ENCODE measurements at places on chromosomes 5 and 9.
A peak's percentile ranks its signal among the peaks of the same experiment; 100 is the strongest.

DNA sequence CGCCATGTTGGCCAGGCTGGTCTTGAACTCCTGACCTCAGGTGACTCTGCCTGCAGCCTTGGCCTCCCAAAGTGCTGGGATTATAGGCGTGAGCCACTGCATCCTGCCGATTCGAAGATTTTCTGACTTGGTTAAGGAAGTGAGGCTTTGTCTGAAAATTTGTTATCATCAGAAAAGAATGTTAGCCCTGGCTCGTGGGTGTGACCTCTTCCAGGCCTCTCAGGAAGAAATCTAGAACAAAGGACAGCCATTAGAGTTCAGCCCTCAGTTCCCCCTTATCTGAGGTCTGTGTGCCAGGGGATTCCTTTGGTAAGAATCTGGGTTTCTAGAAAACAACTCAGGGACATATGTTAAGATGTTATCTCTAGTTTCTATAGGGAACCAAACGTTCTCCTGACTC lies 6.2 kb downstream of the OR2S2 start:
- DNase-seq = no peak

GRCh38 chr5:57529864-57530263 lies 47.3 kb upstream of the ACTBL2 start:
- DNase-seq = no peak

DNA sequence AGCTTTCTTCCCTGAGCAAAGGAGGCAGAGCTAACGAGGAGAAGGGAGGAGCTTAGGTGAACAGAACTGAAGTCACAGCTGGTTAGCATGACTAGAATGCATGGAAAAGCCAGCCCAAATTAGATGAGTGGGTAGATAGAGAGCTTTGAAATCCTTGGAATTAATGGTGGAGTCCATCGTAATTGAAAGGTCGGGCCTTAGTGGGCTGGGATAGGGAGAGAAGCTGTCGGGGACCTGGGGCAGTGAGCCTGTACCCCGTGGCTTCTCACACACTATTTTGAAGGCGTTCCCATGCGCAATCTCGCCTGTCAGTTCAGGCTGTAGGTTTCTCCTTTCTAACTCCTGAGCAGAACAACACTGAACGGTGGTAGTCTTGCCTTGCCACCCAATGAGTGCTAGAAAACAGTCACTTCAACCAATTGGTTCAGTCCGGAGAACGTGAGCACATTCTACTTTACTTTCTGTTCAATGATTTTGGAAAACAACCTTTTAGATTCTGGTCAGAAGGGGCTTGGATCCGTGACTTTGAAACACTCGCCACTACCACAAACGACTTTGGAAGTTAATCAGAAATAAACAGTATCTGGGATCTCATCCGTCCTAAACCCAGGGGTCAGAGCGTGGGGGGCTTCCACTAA lies 655 bp upstream of the RAI14 start:
- no peak for DNase-seq

- DNase-seq = no peak
Measured at GRCh38 chr5:133635051-133635450, 22.7 kb upstream of the FSTL4 start.

- DNase-seq = no peak
Measured at GRCh38 chr5:24141046-24141445, 503.7 kb downstream of the CDH10 start.

DNA sequence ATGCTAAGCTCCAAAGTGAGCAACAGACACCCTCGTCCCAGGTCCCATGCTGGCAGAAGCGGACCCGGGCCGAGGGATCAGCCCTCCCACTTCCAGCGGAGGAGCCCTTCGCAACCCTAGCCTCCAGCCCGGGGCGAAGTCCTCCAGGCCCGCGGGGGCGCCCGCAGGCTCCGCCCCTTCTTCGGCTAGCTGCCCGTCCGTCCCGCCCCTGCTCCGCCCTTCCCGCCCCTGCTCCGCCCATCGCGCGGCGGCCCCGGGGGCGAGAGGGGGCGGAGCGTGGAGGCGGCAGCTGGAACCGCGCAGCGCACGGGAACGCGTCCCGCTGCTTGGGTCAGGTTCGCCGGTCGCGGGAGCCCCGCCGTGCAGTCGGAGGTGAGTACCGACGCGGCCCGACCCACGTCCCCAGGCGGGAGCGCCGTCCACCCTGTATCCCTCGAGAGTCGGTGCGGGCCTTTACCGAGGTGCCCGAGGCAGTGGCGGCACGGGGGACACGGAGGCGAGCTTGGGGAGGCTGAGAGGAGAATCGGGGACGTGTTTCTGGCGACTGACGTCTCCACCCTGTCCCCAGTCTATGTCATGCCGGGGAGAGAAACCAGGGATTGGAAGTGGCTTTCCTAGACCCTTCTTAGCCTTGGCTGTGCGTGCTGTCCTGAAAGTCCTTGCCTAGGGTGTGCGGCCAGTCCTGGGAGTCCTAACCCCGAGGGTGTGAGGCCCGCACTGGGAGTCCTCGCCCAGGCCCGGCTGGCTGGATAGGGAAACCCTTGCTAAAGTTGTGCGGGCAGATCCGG lies at the start of gene ACO1:
Gene ACO1, plus strand, starts transcription at position 280 of the 788 bp plus-strand sequence. CDS start 20,864 bp downstream, outside the sequence.
- DNase-seq = peak; percentile 68

DNA sequence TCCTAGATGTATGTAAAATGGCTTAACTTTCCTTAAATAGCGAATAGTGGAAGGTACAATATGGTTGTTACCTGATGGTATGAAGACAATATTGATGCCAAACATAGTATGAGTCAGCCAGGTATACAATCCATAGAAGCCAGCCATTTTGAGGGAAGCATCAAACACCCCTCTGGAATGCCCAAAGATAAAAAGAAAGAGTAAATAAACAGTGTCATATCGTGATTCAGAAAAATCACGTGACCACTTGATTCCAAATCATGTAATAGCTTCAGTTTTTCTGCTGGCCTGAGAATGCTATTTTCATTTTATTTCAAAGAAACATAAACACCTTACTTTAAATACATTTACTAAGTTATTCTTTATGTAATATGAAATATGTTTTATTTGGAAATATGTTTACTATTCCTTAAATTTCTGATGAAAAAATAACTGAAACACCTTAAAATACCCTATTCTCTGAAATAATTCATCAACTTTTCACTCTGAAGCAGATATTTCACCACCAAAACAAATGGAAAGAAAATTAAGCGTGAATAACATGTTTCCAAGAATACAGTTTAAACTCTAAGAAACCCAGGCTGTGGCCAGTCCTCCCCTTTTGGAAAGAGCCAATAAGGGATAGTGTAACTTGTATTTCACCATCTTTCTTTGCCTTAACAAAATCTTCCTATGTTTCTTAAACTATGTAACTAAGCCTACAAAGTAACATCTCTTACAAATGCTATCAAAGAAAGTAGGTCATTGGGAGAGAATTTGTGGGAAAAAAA lies 24.8 kb upstream of the CTNNAL1 start:
- DNase-seq = no peak

DNA sequence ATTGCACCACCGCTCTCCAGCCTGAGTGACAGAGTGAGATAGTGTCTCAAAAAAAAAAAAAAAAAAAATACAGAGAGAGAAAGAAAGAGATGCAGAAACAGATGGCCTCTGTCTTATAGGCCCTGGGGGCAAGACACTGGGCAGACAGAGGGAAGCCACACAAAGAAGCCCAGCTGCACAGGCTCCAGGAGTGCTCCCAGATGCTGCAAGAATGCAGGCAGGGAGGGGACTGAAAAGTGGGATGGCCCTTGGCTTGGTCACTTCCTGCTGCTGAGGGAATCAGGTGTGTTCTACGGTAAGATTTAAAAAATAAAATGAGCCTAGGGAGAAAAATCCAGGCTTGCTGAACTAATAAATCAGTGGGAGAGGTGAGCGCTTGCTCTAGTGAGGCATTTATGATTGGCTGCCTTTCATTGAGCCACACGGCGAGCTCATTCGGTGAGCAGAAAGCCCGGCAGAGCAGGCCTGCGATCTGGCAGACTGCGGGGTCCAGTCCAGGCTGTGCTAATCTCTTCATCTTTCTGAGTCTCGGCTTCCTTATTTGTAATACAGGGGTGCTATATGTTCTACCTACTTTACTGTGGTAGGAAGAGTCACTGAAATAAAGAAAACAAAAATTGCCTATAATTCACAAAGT lies 80.6 kb downstream of the RAD23B start:
- no peak for DNase-seq

DNA sequence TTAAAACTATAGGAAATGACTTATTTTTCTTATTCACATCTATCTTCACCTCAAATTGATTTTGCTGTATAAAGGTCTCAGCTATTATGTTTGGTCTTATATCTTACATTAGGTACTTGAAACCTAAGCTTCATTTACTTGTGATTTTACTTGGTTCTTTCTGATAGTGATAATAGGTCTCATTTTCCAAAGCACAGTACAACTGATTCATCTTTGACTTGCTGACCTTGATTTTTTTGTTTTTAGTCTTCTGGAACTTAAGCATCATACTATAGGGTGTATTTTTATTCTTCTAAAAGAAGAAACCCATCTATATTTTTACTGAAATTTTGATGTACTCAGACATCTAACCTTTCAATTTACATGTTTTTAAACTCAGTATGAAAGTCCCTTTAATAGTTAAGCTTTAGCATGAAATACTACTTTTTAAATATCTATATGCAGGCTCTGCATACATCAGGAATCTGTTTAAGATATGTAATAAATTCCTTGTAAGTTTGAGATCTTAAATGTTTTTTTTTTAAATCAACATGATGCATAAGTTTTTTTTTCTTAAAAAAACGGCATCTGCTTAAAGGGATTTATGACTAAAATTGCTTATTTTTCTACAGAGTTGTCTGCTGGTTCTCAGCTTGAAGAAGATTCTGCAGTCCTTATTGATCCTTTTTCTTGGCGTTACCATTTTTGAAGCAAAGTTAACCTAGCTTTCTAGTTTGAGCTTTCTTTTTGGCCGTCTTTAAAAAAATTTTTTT lies 13.3 kb downstream of the MATR3 start:
- no peak for DNase-seq

DNA sequence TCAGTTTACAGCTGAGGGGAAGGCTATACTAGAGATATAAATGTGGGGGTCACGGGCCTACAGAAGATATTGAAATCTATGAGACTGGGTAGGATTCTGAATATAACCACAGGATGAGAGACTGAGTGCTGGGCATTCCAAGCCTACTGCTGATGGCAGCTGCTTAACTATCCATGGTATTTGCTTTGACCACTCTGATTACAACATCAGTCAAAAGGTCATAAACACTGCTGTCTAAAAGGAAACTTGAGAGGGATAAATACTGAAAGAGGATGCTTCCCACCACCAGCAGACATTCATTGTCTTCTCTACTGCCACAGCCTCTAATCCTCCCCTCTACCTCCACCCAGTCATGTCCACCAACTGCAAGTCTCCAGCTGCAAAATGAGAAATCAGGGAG lies 3.8 kb downstream of the ZNF622 start:
- no peak for DNase-seq

DNA sequence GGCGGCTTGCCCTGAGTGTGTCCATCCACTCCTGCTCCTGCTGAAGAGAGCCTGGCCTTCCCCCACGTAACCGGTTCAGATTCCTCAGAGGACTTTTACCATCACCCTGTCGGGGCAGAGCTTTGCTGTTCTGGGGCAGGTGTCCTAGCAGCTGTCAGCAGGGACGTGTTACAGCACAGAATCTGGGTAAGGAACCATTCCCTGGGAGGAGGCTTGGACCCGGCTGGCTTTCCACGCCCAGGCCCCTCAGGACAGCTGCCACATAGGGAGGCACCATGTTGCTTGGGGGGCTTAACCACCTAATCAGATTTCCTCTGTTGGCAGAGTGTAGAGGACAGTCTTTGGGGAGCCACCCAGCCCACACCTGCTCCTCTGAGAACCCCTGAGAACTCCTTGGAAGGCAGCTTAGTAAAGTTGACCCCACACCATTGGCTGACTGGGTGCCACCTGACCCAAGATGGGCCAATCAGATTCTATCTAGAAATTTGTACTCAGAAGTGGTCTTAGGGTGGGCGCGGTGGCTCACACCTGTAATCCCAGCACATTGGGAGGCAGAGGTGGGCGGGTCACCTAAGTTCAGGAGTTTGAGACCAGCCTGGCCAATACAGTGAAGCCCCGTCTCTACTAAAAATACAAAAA lies 23.3 kb upstream of the EEIG1 start:
- DNase-seq = no peak

DNA sequence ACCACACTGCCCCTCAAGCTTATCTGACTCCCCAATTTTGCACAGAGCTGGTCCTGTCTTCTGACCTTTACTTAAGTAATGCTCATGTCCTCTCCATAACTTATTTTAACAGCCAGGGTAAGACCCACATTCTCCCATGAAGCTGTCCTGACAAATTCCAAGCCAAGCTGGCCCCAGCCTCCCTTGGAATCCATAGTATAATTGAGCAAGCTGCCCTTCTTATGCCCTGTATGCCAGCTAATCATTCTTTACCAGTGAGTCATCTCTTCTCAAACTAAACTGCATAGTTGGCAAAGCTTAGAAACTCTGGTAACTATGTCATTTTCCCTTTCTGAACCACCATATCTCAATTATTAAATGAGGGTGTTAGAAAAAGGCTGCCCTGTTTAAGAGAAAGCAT lies 92.4 kb downstream of the NFIB start:
- DNase-seq = no peak

GRCh38 chr9:94999832-95000231 lies 273.3 kb downstream of the AOPEP start:
- no peak for DNase-seq

DNA sequence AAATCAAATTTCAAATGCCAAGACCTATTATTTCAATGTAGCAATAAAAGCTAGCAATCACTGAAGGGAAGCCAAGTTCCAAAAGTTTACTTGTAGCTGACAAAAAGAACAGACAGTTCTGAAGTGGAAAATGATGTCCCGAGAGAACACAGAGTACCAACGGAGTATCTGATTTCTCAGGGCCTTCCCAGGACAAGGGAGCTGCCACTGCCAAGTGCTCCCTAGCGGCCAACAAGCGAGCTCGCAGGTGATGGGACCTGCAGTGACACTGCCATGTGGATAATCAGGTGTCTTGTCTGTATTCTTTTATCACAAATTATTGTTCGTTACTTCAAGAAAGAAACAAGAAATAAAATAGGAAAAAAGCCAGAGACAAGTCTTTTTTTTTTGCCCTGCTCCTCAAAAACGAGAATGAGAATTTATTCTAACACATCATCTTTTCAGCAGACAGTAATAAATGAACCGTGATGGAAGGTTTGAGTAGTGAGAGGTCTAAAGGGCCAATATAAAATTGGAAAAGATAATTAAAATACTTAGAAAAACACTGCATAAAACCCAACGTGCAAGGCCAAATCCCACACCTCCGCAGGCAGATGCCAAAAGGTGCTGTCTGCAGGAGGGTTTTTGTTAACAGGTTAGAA lies 159.4 kb downstream of the MYO10 start:
- no peak for DNase-seq

- DNase-seq = no peak
Measured at GRCh38 chr9:116656501-116656971, 30.6 kb upstream of the TRIM32 start.

GRCh38 chr9:70609542-70610286 lies 195.3 kb upstream of the KLF9 start:
- no peak for DNase-seq

GRCh38 chr9:135951889-135952663 lies 9.1 kb downstream of the UBAC1 start:
- no peak for DNase-seq

DNA sequence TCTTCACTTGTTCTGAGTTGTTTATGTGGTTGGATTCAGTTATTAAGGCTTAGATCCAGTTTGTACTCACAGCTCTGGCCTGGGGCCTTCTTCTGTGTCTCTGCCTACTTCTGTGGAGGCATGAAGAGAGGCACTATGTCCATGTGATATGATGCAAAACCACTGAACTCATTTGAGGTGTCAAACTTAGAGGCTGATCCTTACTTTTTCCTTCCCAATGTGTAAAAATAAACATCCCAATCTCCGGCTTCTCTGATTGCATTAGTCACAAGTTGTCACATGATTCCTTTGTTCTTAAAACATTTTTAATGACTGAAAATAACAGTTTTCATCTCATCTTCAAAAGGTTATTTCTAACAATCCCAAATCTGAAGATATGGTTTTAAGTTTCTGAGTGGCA lies 276.0 kb upstream of the RGMB start:
- no peak for DNase-seq
